Activated naive CD4-positive, alpha-beta T cell treated with Interleukin-2 at 50 U/mL for 16 hours (primary cell): ENCODE measurements at places on chromosomes 7 and 10.

GRCh38 chr10:25441270-25441669, 266.5 kb downstream of the GPR158 start:
- no peak for DNase-seq

DNA sequence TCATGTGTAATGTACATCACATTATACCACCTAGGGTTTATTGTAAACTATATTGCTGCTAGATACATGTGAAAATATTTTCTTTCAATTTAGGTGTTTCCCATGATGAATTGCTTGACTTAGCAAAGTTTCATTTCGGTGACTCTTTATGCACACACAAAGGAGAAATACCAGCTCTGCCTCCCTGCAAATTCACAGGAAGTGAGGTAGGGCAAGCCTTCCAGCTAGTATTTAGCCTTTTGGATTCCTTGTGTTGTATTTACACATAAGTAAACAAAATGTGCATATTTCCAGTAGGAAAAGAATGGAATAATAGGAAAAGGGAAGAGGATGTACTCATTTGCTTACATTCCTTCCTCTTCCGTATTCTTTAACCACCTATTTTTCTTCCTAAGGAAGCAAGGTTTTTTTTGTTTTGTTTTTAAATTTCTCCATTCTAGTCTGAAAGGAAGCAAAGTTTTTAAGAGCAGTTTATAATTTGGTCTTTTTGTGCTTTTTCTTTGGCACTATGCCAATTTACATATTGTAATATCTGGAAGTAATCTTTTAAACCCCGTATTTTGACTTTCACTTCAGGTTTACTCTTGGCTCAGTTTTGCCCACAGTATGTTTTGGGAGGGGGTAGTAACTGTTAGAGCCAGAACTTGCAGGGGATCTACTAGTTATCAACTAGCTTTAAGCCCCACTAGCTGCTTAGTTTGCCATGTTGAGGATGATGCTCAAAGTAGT, 10.4 kb downstream of the PMPCB start:
- DNase-seq, result no peak

GRCh38 chr7:37196676-37197075, 252.0 kb downstream of the ELMO1 start:
- DNase-seq, result no peak

DNA sequence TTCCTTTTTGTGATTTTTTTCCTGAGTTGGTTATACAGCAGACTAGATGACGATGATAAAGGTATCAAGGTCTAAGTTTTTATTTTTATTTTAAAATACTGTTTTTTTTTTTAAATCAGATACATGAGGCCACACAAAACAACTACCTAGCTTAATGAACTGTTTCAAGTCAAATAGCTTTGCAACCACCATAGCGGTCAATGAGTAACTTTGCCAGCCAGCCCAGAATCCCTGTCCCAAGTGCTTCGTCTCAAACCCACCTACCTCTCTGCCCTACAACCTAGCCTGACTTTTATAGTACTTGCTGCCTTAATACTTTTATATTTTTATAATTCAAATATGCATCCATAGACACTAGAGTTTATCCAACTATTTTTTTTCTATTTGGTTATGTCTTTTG, 676.5 kb downstream of the NRG3 start:
- DNase-seq, result no peak

- peak; percentile 86 for DNase-seq
Observed at GRCh38 chr10:15859906-15860691, at the start of gene MINDY3. Gene MINDY3, minus strand, starts transcription at chr10:15860507. Its CDS starts 208 bp downstream, at chr10:15860299.

DNA sequence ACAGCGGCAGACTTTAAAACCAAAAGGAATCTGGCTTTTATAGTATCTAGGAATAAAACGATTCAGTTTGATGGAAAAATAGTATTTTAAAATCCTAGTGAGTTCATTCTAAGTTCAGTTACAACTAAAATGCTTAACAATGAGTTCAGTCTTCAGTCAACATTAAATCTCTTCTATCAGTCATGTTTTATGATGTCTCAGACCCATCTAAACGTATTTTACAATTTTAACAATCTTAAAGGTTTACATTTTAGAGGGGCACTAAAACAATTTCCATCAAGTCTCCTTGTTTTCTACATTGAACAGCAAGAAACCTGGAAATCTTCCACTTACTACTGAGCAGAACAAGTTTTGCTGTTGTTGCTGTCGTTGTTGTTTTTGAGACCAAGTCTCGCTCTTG, 10.0 kb downstream of the SVOPL start:
- DNase-seq, result no peak

- peak; percentile 70 for DNase-seq
Observed at GRCh38 chr10:35127289-35127891, 744 bp downstream of the CREM start.

- DNase-seq, result no peak
Observed at GRCh38 chr10:72085864-72086465, 2.4 kb downstream of the SPOCK2 start.

GRCh38 chr10:29959586-29959985, 99.8 kb downstream of the JCAD start:
- no peak for DNase-seq

DNA sequence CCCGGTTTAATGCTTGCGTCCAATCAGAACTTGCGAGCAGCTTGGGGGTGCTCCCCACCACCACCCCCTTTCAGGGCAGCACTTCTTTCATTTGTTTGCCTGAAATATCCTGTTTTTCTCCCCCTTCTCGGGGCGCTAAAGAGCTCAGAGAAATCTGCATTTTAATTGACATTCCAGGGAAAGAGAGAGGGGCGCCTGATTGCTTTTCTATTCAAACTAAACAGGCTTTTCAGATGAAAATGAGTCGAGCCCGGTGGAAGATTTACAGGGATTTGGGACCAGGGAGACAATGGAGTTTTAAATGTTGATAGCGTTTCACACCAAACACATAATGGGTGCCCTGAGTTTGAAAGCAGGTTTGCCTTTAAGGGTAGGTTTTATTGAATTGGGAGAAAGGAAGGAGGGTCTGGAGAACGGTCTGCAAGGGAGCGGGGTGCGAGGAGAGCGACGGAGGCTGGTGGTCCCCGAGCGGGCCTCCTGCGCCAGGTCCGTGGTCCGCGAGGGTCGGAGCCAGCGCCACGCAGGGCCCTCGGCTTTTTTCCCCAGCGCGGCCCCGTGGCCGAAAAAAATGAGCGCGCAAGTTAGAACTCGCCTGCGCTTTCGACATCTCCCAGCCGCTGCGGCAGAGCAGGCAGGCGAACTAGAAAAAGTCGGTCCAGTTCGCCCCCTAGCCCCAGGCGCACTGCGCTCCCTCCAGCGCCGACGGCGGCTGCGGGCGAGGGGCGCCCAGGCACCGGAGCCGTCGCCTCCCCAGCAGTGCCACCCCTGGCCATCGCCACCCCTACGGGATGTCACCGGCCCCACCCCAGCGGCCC, 1.3 kb downstream of the FGFR2 start:
- no peak for DNase-seq

- DNase-seq, result no peak
Observed at GRCh38 chr7:35437619-35438275, 183.8 kb upstream of the TBX20 start.

DNA sequence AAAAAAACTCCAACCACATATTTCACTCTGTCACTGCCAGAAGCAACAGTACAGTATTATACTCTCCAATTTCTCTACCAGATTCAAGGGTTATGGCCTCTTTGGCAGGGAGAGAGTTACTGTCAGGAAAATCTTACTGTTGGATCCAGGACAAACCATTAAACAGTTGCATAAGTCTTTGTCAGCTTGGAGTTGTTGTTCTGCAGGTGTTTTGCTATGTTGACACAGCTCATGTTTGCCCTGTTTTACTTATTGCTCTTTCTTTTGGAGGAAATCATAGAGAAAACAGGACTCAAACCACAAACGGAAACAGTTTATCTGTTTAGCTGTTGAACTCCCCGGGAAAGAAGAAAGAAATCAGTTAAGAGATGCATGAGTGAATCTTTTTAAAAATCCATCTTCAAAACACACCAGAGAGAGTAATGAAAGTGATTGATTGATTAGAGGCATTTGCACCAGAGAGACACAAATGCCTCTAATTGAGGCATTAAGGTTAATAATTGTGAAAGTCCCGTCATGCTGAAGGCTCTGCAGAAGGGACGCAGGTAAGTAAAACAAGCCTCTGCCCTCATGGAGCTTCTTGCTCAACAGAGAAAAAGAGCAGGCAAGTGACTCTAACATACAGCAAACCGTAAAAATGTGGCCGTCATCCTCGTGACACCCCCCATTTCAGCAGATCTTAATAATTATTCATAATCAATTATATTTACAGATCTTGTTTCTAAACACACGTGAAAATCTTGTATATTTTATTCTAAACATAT, 38.7 kb upstream of the ARHGAP21 start:
- no peak for DNase-seq

DNA sequence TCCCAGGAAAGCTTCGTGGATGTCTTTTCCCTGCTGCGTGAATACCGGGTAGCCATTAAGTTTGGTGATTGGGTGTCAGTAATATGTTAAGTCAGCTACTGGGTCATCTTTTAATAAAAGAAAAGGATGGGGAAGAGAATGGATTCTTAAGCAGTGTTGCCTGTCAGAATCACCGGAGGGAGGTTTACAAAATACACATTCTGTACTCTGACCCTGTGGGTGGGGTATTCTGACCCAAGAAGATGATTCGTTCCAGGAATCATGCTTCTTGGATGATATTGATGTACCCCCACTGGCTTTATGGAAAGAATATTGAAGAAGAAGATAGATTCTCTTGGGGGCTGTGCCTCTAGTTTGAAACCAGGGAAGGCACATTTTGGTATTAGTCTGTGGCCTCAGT, 18.3 kb downstream of the SGPL1 start:
- DNase-seq, result no peak

DNA sequence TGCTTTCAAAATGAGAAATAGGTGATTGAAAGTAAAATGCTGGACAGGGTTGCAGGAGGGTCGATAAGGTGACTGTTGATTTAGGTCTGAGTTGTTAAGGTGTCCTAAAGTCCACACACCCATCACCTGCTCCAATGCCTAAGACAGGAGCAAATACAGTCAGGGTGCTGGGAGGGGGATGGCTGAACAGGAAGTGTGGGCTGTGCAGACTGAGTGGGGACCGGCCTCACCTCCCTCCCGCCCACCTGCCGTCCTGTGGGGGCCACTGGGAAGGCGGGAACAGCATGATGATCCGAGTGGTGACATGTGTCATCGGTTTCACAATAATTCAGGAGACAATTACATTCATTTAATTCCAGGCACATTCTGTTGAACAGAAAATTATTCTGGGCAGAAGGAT, 260.8 kb downstream of the DNAJB6 start:
- DNase-seq, result no peak

- no peak for DNase-seq
Observed at GRCh38 chr7:133742709-133743538, 384.2 kb upstream of the LRGUK start.

DNA sequence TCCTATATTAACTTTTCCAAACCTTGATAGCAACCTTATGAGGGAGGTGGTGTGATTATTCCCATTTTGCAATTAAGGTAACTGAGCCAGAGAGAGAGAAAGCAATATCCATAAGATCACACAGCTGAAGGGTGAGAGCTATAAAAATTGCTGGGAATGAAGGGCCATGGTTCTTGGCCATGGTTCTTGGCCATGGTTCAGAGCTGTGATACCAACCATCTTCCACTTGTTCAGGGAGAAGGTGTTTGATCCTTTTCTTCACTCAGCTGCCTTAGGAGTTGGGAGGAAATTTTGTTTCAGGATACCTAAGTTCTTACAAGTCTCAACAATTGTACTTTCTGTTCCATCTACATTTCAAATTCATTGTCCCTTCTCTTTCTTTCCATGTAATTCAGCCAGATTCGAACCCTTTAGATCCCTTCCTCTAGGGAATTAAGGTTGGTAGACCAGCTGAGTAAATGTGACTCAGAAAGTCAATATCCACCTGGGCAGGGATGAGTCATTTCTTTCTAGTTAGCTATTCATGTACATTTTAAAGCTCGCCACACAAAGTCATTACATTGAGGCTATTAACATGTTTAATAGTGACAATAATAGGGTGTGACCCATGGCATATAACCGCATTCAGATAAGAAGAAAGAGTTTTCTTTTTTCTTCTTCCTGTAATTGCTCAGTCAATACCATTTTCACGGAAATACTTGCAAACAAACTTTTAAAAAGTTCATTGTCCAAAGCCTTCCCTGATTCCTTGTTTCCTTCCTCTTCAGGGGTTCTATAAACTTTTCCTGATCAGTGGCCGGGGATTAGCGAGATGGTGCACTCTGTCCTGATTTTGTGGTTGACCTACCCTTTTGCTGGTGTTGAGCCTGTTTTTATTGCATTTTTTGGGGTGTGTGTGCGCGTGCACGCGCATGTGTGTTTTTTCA, 143.4 kb downstream of the TCF7L2 start:
- no peak for DNase-seq

DNA sequence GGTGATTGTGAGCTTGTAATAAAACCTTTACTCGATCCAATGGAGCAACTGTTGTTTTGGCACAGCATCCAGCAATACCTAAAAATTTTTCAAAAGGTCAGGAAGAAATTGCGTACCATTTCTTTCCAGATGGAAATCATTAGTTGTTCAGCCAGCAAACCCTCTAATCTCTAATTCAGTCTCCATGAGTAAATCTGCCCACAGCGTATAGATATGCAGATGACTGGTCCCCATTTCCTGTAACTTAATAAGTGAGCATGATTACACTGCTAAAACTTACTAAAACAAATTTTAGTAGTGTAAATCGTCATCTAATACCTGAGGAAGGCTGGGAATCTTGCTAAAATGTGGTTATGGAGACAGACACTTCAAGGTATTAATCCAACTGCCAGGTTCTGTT, 10.6 kb downstream of the SLC25A16 start:
- no peak for DNase-seq

GRCh38 chr10:12489806-12490205, 140.5 kb downstream of the CAMK1D start:
- DNase-seq, result no peak

- no peak for DNase-seq
Observed at GRCh38 chr7:135095450-135095849, 52.4 kb upstream of the TMEM140 start.

GRCh38 chr10:126392469-126392868, 4.2 kb upstream of the ADAM12 start:
- peak; percentile 9 for DNase-seq

DNA sequence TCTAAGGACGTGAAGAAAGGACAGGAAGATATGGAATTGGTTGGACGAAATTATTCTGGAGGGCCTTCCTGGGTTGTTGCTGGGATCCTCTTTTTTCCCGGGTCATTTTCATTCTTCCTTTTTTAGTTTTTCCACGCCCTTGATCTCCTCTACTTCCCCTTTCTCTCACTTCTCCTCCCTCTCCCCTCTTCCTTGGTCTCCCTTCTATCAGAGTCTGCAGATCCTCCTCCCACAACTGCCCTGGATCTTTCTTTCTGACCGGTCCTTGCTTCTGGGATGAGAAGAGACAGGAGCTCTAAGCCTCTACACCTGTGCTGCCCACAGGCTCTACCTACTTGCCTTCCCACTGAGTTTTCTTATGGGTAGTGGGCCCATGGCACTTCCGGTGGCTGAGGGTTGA, 103.7 kb upstream of the RELN start:
- DNase-seq, result no peak

DNA sequence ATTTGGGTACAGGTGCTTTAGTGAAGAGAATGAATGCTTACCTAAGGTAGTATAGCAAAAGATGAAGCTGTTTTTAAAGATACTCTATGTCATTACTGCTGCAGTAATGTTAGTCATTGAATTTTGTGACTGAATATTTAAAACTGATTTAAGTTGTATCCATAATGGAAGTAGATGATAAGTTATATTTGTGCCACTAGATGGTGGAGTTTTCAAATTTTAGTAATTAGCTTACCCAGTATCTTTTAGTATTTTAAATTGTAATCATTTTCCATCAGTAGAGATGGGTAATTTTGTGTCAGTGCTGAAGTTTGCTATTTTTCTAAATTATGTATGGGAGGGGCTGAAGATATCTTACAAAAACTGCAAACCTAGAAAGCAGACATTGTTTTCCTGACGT, 25.2 kb downstream of the HBP1 start:
- no peak for DNase-seq

GRCh38 chr7:36338256-36338655, 51.4 kb upstream of the ANLN start:
- no peak for DNase-seq
